Activated CD4-positive, alpha-beta T cell treated with anti-CD3 and anti-CD28 coated beads, Interleukin-2, amount 50 U/mL, for 16 hours (primary cell): ENCODE measurements at places on chromosomes 2 and 18.

DNA sequence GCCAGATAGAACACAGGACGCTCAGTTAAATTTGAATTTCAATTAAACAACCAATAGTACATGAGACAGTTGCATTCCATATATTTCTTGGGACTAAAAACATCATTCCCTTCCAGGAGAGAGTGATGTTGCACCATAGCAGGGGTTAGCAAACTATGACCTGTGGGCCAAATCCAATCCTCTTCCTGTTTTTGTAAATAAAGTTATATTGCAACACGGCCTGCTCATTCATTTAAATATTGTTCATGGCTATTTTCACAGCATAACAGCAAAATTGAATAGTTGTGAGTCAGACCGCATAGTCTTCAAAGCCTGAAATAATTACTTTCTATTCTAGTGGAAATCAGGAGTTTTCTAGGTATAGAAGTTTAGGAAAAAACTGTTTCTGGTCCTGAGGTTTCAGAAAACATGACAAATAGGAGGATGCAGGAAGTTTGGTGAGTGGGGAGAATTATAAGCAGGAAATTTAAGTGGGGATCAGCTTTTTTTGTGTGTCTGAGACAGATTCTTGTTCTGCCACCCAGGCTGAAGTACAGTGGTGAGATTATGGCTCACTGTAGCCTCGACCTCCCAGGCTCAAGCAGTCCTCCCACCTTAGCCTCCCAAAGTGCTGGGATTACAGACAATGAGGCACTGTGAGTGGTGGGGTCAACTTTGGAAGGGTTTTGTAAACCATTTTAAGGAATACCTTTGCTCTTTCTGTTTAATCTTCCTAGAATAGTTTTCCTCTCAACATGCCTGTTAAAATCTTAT, 131.5 kb downstream of the SOCS6 start:
- no peak for DNase-seq

- DNase-seq: no peak
These were observed 79.9 kb upstream of the OTOS start for GRCh38 chr2:240220371-240220770.

DNA sequence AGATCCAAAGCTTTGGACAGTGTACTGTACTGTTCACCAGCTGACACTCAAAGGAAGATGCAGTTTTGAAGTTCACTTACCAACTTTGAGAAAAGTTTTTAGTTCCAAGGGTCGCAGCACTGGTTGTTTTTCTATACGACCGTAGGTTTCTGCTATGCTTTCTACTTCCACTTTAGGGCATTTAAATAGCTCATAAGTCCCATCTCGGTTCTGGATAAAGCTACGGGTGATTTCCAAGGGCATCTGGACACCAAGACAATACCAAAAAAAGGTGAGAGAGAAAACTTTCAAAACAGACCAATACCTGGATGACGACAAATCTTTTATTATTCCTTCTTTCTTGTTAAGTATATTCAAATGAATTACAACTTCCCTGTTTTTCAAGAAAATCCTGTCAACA, 30.3 kb downstream of the C2orf42 start:
- no peak for DNase-seq

GRCh38 chr2:5696945-5697521, 4.8 kb downstream of the SOX11 start:
- DNase-seq: no peak

- DNase-seq: no peak
These were observed 7.0 kb upstream of the REEP1 start for GRCh38 chr2:86344404-86344803.

- no peak for DNase-seq
These were observed 125.1 kb downstream of the CPS1 start for GRCh38 chr2:210681491-210681890.

DNA sequence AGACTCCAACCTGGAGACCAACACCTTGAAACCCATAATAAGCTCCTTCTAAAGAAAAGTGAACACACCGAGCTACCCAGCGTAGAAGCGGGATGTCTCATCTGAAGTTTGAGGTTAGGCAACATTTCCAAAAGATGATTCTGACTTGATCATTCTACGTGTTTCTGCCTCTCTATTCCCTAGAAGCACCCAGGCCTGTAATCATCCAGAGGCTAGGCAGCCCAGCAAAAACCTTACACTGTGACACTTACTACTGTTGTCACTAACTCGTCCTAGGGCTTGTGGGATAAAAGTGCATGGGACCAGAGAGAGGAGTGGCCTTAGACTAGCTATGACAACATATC, 1.4 kb downstream of the ZBTB14 start:
- DNase-seq: no peak

DNA sequence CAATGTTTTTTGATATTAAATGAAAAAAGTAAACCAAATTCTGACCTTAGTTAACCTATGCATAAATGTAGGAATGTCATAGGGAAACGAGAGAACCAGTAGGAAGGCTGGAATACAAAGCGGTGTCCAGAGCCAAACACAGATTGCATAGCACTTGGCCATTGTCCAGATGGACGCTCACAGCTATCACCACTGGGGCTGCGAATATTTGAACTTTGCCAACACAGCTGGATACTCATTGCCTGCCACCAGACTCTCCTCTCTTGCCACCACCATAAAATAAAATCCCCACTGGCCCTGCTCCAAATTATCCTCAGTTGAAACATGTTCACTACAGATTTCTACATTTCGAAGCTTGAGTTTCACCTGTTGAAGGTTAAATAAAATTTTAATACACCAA, 159.3 kb upstream of the GULP1 start:
- DNase-seq: no peak

DNA sequence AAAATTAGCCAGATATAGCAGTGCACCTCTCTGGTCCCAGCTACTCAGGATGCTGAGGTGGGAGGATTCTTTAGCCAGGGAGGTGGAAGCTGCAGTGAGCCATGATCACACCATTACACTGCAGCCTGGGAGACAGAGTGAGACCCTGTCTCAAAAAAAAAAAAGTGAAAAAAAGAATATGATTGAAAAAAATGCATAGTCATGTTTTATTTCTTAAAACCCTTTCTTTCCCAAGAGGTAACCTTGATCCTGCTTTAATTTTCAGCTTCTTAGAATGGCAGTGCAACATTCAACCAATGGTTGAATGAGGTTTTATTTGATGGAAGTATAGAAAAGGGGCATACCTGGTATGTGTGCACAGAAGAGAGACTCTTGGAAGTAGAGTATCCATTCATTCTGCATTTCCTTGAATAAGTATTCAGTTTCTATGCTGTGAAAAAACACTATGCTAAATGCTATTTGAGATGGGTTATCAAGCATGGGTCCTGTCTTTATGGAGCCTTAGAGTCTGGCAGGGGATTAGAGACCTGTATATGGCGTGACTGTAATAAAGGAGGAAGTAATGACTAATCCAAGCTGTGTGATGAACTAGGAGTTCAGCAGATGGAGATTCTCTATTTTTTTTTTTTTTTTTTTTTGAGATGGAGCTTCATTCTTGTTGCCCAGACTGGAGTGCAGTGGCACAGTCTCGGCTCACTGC, 146.3 kb downstream of the WDSUB1 start:
- no peak for DNase-seq

DNA sequence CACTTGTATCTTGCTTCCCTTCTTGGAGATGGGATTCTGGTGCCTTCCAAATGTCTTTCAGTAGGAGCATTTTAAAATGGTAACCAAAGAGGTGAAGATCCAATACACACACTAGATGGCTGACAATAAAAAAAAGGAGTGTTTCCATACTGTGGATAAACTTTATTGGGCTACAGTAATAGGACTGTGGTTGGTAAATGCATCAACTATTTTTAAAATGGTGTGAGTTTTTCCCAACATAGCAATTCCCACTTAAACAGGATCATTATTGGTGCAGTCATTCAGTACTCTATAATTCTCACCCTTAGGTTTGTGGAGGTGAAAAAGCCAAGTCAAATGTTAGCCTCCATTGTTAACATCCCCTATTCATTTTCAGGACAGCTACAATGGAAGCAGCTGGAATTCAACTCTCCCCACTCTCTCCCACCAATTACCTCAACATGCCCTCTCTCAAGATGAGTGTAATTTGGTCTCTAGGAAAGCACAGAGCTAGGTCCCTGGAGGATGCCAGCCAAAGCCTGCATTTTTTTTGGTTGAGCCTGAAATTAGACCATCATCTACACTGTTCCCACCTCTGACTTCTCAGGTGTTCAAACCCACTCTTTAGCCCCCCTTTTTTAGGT, 273.3 kb downstream of the TCF4 start:
- no peak for DNase-seq

GRCh38 chr2:45892757-45893156, 241.3 kb downstream of the PRKCE start:
- no peak for DNase-seq

DNA sequence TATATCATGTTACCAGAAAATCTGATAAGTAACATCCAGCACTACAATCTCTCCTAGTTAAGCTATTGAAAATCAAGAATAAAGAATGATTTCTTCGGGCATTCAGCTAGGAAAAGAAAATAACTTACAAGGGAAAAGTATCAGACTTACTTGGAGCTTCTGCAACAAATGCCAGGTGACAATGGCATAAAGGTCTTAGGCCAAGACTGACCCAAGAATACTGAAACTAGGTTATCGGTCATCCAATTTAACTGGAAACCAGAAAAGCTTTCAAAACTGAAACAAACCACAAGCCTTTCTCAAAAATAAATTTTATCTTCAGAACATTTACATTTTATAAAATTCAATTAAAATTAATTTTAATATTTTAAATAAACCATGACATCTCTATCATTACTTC, 214.0 kb upstream of the CCDC68 start:
- DNase-seq: no peak
